M059J (cell line): ENCODE measurements at places on chromosomes 1 and 21.
A peak's percentile ranks its signal among the peaks of the same experiment; 100 is the strongest.

DNA sequence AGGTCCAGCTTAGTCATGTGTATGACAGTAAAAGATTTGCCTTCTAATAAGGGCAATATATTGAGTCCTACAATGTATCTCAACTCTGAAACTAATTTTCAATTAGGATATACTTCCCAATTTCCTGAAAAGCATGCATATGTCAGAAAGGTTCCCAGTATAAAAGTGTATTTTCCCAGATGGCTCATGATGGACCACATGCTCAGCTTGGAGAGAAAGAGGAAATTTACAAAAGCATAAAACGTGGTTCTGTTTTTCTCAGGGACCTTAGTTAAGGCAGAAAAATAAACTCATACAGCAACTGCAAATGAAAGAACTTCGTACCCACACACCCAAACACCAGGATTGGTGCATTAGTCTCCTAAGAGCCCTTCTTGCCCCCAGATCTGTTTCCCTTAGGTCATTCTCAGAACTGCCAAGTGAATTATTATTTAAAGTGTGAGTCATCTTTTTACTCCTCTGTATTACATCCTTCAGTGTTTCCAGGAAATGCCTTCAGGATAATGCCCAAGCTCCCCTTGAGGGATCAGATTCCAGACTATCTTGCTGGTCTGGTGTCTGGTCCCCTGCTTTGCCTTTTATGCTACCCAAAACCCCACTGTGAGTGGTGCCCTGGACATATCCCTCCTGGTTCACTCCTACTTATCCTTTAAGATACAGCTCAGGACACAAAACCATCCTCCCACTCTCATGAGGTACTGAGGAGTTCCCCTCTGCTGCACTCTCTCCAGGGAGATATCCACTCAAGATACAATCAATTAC is 57.4 kb downstream of the SSX2IP start:
- peak; percentile 90 for DNase-seq

DNA sequence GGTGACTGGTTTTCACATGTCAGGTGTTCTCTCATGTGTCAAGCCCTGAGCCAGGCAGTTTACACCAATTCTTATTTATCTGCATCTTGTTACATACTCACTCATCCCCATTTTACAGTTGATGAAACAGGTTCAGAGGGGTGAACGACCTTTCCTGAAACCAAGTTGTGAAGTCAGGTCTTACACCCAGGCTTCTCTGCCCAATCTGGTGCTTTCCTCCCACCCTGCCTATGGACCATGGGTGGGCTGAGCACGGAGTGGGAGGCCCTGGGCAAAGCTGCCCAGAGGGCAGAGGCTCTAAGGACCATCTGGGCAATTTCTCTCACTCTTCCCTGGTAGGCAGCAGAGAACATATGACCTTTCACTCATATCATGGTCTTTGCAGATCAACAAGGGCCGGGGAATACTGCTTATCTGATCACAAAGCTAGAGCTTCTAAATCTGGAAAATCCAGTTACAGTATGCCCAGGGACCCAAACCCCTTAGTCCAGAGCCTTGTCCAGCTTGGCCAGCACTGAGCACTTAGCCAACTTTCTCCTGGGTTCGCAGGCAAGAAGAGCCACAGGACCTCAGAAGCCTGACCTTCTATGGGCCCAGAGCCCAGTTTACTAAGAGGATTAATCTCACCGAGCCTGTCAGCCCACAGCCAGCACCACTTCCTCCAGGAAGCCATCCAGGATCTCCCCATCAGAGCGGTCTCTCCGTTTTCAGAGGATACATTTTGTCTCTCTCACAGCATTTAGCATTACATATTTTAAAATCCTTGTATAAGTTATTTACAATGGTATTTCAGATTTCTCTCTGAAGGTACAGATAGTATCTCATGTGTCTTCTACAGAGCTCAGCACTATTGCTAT is 16.0 kb upstream of the TTC39A start:
- DNase-seq = no peak

DNA sequence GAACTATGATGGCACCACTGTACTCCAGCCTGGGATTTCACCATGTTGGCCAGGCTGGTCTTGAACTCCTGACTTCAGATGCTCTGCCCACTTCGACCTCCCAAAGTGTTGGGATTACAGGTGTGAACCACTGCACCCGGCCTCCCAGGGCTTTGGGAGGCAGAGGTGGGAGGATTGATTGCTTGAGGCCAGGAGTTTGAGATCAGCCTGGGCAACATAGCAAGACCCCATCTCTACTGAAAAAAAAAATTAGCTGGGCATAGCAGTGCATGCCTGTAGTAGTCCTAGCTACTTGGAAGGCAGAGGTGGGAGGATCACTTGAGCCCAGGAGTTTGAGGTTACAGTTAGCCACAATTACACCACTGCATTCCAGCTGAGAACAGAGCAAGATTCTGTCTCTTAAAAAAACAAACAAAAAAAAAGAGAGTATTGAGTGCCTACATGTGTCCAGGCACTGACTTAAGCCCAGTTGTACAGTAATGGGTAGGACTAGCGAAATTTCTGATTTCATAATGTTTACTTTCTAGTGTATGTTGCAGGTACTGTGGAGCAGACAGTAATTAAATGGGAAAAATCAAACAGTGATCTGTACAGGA is 4.2 kb downstream of the MANEAL start:
- peak; percentile 80 for DNase-seq

GRCh38 chr1:21596628-21597027 is 72.5 kb downstream of the RAP1GAP start:
- no peak for DNase-seq

GRCh38 chr1:42784547-42784945 is 245 bp upstream of the TMEM269 start:
- no peak for DNase-seq

GRCh38 chr1:39183503-39184353 is 20.8 kb upstream of the MACF1 start:
- peak; percentile 99 for DNase-seq

GRCh38 chr1:48675251-48675650 is 101.4 kb downstream of the BEND5 start:
- DNase-seq = peak; percentile 14

DNA sequence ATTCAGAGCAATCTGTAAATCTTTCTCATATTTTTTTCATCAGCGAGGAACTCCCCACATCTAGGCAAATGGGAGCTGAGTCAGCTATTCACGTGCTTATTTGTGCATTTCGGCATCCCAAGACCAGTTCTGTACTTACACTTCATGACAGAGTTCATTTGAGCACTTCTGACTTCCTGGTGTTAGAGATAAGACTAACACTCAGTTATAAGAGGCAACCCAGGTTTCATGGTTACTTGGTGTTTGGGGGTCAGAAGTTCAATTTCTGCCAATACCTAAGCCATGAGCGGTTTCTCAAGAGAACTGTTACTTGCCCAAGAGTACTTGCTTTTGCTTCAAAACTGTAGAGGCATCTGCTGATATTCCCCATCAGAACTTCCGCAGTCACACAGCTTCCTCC is 24.1 kb upstream of the DESI2 start:
- no peak for DNase-seq

GRCh38 chr1:201890223-201890622 is 1.5 kb downstream of the SHISA4 start:
- DNase-seq = no peak

- no peak for DNase-seq
Observed at GRCh38 chr1:243944429-243945160, 94.6 kb upstream of the AKT3 start.

DNA sequence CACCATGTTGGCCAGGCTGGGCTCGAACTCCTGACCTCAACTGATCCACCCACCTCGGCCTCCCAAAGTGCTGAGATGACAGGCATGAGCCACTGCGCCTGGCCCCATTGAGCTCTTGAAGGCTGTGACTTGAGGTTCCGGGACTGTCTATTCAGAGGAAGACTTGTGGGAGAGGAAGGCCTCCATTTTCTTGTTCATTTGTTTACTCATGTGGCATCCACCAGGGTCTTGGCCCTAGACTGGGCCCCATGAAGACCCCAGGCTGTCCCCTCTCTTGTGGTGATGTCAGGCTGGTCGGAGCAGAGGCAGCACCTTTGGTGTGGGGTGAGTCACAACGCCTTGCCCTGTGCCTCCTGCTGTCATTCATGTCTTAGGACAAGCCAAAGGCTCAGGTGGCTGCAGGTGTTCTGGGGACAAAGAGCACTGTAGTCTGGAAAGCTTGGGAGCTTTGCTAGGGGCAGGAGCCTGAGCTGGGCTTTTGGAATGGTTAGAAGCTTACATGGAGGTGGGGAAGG is 224.6 kb upstream of the C1orf174 start:
- no peak for DNase-seq

GRCh38 chr1:165698761-165699052 is 345 bp upstream of the ALDH9A1 start:
- DNase-seq = no peak

- peak; percentile 37 for DNase-seq
Observed at GRCh38 chr1:225343618-225344017, 84.2 kb downstream of the LBR start.

- no peak for DNase-seq
Observed at GRCh38 chr1:208031932-208032320, 121.0 kb upstream of the CD34 start.

- no peak for DNase-seq
Observed at GRCh38 chr1:63547621-63548294, 24.4 kb downstream of the EFCAB7 start.

DNA sequence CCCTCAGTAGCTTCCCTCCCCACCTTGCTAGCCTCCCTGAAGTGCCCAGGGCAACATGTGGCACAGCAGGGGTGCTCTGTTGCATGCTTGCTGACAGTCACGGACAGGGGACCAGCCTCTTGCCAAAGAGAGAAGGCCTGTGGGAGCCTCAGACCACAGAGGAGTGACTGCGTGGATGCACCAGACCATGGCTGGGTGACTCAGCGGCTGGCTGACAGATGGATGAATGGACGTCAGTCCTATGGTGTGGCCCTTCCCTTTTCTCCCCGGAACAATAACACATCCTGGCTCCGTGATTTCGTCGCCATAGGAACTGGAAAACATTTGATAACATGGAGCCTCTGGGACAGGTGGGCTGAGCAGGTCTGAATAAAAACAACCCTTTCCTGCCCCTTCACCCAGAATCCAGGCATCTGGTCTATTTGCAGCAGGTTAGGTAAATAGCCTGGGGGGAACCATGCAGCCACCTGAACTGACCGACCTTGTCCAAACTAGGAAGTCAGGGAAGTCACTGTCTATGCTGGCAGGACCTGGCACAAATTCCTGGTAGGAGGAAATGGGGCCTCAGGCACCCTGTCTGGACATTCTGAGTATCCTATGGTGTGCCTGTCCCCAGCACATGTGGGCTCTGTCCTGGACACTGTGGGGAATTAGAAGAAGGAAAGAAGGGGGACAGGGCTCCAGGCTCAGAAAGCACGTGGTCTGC is 53.3 kb downstream of the NENF start:
- peak; percentile 100 for DNase-seq

GRCh38 chr1:44423591-44424537 is 18.8 kb downstream of the RNF220 start:
- DNase-seq = peak; percentile 95

DNA sequence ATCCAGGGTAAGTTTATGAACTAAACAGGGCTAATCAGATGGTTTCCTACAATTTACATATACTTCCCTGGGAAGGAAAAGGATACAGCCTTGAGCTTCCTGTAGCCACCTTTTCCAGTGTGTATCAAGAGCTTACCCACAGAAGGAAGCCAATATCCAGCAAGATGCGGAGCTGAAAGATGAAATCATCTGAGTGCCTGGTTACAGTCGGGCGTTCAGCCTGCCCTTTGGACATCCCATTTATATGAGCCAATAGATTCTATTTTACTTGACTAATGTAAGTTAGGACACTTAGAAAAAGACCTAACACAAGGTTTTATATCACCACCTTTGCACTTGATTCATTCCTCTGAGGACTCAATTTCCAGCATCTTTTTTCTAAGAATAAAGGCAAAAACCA is 108.2 kb downstream of the UCHL5 start:
- no peak for DNase-seq

DNA sequence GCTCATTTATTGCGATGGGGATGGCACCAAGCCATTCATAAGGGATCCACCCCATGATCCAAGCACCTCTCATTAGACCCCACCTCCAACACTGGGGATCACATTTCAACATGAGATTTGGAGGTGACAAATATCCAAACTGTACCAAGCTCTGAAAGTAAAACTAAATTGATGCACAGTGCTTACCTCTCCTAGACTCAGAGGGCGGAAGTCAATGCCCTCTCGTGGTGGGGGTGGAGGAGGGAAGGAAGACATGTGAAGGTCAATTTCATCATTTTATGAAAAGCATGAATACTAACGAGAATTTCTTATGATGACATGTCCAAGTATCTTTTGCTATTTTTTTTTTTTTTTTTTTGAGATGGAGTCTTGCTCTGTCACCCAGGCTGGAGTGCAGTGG is 120.0 kb downstream of the PGBD5 start:
- DNase-seq = no peak

DNA sequence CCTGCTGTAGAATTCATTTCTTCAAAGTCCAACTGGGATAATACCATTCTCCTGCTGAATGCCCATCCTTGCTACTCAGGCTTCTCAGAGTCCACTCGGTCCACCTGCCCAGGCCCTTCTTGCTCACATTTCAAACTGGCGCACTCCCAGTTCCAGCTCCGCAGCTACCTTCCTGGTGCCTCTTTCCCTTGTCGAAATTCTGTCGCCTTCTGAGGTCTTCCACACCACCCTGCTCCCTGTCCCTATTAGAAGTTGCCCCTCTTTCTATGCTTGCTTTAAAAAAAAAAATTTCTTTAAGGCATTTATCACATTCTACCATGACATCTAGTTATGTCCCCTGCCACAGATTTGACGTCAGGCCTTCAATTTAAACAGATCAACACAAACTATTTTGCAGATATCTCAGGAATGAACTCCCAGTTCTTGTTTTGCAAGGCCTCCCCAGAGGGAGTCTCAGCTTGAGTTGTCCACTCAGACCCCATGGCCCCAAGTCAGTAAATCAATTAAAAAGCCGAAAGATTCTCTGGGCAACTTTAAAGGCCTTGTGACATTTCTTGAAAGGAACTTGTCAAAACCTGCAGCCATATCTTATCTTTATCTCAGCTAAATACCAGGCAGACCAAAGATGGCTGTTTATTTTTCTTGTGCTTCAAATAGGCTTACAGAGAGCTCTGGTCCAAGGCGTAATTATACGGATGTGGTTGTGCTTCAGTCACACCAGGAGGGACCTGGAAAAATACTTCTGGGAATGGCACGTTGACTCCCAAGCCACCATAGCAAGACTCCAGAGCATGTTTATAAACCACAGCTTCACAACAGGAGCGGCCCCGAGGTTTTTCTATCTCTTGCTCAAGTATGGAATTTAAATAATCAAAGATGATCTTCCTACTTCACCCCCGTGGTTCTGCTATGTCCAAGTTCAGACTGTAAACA is 2.2 kb downstream of the FAM89A start:
- DNase-seq = peak; percentile 52
